ENCODE measurements at places on chromosomes 7 and 10.

GRCh38 chr7:76196786-76197185 is 4.9 kb upstream of the SRRM3 start:
- no peak for DNase-seq

- no peak for DNase-seq
These were observed 10.5 kb downstream of the DAGLB start for GRCh38 chr7:6437251-6437650.

DNA sequence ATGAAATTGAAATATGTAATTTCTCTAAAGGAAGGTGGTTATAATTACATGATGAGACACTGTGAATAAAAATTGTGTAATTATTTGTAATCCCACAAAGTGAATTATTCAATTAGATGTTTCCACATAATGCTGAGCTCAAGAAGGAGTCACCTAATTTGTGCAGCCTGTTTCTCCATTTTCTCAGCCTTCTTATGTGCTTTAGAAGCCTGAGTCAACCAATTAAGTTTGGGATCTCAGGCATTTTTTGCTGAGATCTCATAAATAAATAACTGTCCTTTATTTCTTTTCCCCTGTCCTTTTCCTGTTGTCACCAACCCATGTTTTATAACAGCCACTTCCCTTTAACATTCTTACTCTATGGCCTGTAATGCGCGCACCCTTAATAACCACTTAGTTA is 506.5 kb upstream of the SEMA3D start:
- DNase-seq: no peak

GRCh38 chr10:97140902-97141745 is 44.6 kb downstream of the SLIT1 start:
- DNase-seq: no peak

- DNase-seq: no peak
These were observed 1.6 kb downstream of the AVPI1 start for GRCh38 chr10:97685395-97685958.
